ENCODE measurements at places on chromosomes 7 and 10.

DNA sequence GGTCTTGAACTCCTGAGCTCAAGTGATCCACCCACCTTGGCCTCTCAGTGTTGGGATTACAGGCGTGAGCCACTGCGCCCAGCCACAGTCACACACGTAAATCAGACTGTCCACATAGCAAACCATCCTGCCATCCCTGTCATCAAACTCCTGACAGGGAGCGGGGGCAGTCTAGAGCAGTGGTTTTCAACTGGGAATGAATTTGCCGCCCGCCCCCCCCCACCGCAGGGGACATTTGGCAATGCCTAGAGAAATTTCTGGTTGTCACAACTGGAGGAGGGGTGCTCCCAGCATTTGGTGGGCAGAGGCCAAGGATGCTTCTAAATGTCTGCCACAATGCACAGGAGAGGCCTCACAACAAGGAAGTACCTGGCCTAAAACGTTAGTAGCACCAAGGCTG lies 24.1 kb downstream of the CAMK2G start:
- DNase-seq: no peak

DNA sequence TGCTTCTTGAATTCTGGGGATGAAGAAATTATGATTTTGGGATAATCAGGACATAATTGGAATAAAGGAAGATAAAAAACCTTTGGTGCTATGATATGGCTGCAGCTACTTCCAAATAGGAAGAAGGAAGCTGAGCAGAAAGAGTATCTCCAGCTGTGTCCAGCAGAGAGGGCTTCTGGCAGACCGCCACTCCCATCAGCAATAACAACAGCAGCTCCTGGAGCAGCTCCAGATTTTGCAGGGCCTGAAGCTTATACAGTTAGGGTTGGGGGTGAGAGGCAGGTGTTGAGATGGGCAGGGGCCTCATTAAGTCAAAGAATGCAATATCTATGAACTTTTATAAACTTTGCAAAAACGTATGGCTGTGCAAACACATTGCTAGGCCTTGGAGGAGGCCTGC lies 62.3 kb downstream of the C10orf120 start:
- DNase-seq: peak; percentile 34

GRCh38 chr7:82676777-82677463 lies 233.3 kb upstream of the CACNA2D1 start:
- no peak for DNase-seq

DNA sequence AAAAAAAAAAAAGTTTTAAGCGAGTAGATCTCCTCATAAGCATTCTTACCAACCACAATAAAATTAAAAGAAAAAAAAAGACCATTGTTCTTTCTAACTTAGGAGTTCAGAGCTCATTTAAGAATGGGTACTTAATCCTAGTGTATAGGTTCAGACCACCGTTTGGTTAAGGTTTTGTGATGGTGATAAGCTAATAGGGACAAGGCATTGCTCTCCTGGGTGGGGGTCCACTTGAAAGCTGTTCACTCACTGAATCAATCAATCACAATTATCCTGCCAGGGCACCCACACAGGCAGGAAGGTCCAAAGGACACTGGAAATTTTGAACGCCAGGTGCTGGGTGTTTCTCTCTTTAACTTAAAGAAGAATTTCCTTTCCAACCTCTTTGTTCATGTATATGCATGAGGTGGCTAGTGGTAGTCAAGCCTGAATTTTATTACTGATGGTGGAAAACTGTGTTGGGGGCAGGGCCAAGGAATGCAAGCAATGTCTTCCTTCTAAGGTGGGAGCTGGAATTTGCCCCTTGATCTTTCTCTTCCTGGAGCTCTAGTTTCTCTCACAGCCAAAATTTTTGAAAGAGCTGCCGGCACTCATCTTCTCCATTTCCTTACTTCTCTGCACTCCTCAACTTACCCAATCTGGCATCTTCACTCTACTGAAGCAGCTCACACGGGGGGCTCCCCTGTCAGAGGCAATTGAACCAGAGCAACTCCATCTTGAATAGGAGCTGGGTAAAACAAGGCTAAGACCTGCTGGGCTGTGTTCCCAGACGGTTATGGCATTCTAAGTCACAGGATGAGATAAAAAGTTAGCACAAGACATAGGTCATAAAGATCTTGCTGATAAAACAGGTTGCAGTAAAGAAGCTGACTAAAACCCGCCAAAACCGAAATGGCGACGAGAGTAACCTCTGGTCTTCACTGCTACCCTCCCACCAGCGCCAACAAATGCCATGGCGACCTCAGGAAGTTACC lies 7.5 kb upstream of the FAM131B start:
- DNase-seq: no peak
